ENCODE measurements at places on chromosomes 2 and 18.

DNA sequence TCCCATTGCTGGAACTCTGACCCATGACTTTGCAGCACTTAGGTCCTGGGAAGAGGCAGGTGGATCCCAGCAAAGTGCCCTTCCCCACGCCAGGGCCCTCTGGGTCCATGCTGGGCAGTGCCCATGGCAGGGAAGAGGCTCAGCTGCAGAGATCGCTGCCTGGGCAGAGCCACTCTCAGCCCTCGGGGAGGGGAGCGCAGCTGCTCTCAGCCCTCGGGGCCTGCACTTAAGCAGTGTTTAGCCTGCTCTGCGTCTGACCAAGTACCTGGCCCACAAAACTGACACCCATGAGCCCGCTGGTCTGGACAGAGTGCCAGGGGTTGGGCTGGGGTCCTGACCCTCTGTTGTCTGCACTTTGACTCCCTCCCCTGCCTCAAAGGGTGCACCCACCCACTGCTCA lies 46.3 kb downstream of the AQP12A start:
- DNase-seq: no peak

GRCh38 chr2:170847716-170848115 lies 31.0 kb downstream of the GAD1 start:
- no peak for DNase-seq

DNA sequence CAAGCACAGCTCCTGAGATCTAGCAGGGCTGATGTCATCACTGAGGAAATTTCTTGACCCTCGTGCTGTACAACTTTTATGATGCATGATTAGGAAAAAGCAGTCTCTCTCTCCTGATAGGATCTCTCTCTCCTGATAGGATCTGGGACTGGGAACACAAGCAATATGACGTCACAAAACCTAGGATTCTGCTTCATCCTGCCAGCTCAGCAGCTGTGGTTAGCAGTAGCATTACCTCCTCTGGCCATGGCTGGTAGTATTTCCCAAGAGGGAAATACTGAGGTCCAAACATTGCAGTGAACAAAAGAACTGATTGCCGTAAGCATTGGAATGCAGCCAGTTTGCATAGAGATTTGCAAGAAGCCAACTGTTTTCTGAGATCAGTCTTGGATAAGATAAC lies 521.2 kb upstream of the POU3F3 start:
- DNase-seq: peak; percentile 73

DNA sequence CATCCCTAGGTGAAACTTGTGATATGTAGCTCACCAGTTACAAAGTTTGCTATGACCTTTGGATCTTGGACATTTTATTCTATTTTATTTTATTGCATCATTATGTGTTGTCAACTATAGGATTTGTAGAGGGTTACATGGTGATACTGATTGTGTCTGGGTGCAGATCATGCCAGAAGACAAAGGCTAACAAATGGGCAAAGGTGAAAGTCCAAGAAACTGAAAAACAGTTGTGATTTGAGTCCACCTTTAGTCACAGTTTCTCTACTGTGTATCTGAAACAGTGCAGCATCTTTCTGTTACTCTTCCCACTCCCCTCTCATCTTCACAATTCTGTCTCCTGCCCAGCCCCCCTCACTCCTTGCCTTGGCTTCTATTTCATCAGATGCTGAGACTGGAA lies 111.9 kb upstream of the LYPD6 start:
- no peak for DNase-seq

DNA sequence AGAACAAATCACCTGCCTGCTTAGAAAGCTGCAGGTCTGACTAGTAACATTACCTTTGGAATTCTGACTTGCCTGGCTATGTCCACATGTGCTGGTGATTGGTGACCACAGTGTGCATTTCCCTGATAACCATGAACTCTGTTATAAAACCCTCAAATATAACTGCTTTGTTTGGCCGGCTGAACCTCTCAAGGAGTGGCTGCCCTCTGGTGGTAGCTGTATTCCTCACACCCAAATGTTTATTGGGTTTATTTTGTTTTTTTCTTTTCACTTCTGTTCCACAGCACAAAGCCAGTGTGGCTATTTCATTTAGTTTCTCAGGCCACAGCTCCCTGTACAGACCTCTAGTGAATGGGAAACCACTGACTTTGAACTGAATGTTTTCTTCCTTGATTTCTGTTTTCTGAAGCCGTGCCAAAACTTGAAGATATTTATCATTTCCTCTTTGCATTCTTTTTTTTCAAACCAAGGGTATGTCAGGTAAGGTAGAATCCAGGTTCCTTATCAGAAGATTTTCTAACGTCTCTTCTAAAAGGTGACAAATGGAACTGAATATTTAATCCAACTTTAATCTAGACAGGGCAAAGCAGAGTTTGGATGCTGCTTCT lies 549.0 kb upstream of the VRK2 start:
- peak; percentile 49 for DNase-seq

DNA sequence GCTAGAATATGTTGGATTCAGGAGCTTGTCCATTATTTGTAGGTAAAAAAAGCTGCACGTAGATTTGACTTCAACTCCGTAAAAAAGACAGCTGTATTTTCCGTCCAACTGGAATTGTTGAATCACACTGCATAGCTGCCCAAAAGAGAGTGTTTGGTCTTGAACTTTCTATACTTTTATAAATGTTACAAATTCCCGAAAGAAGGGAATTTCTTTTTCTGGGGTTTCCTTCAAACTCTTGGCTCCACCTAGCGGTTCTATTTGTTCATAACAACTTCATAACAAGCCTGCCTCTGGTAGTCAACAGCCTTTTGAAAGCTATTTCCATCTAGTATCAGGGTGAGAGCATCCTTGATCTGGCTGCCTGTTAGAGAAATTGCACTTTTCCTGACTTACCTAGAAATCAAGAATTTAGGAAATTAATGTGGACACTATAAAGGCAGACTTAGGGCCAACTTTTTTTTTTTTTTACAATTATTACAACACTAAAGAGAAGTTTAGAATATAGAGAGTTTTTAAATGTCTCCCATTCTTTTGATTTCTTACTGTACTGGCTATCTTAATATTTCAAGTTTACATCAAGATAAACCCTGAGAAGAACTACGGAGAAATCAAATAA lies 48.1 kb downstream of the TMEM185B start:
- DNase-seq: peak; percentile 64

- peak; percentile 61 for DNase-seq
Measured at GRCh38 chr2:26846334-26847306, 1.3 kb upstream of the DPYSL5 start.

GRCh38 chr2:36380624-36381481 lies 25.3 kb downstream of the CRIM1 start:
- DNase-seq: no peak

DNA sequence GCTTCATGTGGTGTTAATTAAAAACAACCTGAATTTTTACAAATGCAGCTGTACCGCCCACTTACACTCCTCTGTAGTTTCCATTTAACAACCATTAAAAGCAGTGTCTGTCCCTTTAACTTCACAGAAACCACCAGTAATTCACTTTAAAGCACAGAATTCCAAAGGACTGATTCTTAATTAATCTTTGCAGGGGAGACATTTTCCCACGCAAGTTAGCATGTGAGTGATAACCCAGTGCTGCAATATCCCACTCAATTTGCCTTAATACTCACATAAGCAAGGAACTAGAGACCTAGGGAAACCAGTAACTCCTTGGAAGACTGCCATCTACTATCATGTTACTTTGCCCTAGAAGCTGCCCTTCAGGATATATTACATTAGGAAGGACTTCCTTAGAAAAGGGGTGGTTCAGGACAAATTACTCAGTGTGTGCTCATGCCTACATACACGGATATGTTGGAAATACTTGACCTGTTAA lies 102.3 kb downstream of the OSR1 start:
- peak; percentile 86 for DNase-seq

DNA sequence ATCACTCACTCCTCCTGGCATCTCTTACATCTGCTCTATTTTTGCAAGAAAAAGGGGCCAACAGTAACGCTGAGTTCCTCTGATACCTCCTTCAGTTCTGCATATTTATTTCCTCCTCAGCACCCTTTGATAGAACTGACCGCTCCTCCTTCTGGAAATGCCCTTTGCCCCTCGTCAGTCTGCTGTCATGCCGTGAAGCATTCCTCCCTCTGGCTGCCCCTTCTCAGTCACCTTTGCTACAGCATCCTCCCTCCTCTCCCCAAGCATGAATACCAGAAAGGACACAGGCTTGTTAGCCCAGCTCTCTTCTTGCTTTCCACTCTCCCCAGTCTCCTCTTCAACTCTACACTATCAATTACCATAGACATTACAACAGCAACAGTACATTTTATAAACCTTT lies 135.4 kb downstream of the NBAS start:
- DNase-seq: no peak

GRCh38 chr2:241815477-241816430 lies 6.8 kb downstream of the NEU4 start:
- DNase-seq: no peak

GRCh38 chr2:71554028-71554705 lies 100.8 kb downstream of the DYSF start:
- no peak for DNase-seq

DNA sequence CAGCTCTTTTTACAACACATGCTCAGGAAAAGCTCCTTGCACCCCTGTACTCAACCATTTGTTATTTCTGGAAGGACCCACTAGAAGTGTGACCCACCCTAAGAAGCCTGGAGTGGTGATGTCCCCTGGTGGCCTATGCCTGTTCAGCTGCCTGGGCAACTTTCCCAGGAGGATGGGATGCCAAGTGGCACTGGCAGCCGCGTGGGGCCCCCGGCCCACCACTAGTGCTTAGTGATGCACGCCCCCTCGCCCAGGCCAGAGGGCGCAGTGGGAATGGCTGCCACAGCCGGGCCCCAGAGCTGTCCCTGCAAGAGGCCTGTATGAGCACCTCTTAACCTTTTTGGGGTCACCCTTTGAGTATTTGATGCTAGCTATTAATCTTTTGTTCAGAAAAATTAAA lies 18.1 kb downstream of the IMPA2 start:
- no peak for DNase-seq

- no peak for DNase-seq
Measured at GRCh38 chr2:122136056-122136455, 380.6 kb downstream of the TSN start.

DNA sequence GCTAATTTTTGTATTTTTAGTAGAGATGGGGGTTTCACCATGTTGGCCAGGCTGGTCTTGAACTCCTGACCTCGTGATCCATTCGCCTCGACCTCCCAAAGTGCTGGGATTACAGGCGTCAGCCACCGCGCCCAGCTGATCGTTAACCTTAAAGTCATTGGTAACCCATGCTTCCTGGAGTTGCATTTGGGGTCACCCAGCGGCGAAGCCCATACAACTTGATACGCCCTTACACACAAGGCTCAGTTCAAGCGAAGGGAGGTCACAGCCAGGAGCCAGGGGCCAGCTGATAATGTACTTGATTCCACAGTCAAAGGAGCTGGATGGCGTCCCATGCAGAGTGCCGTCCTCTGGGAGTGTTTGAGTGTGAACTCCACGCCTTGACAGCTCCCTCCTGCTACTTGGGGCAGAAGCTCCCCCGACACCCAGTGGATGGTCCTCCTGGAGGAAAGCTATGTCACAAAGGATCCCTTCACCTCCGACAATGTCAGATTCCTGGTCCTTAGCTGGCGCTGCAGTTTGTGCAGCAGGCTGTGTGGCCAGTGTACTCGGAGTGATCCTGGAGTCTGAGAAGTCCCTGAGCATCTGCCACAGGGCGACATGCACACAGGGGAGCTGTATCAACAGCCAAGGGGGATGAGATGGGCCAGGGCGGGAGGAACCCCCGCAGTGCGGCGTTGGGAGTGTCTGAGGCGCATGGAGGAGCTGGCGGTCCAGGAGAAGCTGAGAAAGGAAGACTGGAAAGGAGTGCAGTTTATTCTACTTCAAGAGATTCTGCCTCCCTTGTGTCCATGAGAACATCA lies 7.9 kb downstream of the CLHC1 start:
- DNase-seq: no peak

DNA sequence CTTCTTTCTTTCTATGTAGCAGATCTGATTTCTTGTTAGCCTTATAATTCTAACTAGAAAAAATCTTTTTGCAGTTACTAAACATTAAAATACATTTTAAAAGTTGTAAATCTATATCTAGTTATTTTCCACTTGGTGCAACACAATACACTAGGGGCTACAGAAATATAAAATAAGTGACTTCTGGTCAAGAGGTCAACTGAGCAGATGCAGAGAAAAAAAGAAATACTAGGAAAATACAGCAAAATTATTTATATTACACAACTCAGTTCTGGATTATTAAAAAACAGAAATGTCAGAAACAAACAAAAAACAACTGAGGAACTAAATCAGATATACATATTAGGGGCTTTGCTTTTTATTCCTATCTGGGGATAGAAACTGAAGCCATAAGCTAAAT lies 83.9 kb downstream of the L3MBTL4 start:
- no peak for DNase-seq

DNA sequence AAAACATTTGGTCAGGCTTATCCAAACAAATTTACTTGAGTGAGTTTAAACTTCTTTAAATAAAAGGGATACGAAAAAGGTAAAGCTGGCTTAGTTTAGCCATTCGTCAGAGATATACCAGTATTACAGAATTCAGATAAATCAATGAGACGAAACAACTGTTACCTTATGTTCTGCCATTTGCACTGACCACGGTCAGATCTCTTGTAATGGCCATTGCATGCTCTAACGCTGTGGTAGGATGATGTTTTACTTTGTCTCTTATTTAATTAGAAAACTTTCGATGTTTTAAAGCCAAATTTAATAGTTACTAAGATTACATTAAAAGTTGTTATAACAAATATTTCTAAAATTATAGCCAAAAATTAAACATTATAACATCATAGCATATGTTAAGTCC lies 1.5 kb downstream of the C18orf54 start:
- peak; percentile 0 for DNase-seq

DNA sequence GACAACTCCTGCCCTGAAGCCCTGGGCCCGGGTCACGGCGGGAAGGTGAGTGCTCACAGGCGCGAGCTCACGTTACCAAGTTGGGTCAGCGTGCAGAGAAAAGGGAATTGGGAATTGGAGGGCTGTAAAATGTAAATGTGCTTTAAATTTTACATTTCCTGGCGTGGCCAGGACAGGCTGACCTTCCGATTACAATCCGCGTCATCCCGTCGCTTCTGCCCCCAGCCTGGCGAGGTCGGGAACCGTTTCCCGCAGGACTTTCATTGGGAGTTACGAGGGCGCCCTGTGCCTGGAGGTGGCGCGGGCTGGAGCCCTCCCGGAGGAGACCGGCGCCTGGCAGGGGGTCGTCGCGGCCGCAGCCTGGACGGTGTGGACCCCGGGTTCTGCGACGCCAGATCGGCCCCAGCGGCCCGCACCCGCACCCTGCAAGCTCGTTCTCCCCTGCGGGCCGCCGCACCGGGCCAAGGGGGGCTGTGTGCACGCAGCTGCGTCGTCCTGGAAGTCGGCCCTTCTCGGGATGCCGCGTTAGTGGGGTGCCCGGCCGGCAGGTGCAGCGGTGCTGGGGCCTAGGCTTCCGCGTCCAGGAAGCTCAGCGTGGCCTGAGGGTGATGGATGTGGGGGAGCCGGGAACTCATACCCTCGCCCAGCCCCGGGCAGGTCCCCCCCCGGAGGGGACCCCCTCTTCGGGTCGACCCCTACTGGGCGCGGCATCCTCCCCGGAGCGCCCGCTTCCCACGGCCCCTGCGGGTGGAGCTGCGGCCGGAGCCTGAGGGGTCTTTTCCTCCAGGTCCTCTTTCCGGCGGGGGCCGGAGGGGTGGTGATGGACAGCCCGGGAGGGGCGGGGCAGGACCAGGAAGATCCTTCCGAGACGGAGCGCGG lies 63.9 kb downstream of the LRRFIP1 start:
- DNase-seq: no peak

GRCh38 chr18:48230467-48231113 lies 178.6 kb downstream of the ZBTB7C start:
- DNase-seq: peak; percentile 37

- no peak for DNase-seq
Measured at GRCh38 chr2:113965644-113966043, 75.8 kb downstream of the ACTR3 start.

GRCh38 chr2:101388232-101388631 lies 929 bp upstream of the CREG2 start:
- DNase-seq: peak; percentile 48

GRCh38 chr2:168208652-168209051 lies 38.7 kb downstream of the STK39 start:
- DNase-seq: no peak

Measured in fibroblast of skin of right quadriceps (primary cell).